ENCODE measurements at places on chromosomes 1 and 21.

DNA sequence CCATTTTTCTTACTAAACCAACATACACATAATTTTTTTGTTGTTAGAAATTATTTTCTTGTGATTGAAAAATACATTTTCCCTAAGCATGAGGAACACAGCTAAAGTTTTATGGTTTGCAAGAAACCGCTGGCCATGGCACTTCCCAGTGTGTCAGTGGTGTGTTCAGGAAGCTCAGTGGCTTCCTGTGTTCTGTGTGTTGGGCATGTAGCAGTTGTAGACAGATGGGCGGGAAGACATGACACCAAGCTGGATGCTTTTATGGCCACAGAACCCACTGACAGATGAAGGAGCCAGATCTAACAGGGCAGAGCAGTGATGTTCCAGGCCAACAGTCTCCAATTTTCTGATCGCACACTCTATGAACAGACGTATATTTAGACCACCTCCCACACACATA is 119.8 kb downstream of the GALNT2 start:
- no peak for DNase-seq

GRCh38 chr1:87242445-87243185 is 86.1 kb upstream of the LMO4 start:
- no peak for DNase-seq

DNA sequence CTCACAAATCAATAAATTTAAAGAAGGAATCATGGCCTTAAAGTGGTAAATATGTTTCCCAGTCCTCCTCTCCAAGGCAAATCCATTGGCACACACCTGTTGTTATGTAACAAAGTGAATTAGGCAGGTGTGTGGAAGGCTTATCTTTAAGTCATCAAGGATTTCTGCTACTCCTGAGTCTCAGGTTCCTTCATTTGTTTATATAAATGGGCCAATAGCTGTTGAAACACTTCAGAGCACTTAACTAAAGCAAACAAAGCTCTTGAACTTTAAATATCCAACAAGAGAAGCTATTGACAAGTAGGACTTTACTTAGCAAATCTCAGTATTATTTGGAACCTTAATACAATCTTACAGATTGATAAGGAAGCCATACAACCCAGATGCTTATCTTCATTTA is 99.3 kb upstream of the ESRRG start:
- DNase-seq: no peak

DNA sequence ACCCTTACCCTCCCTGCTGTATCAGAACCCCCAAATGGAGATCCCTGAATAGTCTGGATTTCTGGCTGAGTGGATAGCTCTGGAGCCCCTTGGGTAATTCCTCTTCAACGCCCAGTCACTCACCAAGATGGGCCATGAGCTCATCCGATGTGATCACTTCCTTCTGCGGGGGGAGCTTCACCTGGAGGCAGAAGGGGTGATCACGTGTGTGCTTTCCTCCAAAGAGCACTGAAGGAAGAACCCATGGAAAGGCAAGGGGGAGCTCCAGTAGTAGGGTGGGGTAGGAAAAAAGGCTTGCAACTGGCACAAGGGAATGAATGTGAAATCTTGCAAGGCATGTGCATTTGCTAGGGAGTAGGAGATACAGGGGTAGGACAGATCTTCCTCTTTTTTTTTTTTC is 5.1 kb downstream of the MINDY1 start:
- no peak for DNase-seq

- no peak for DNase-seq
These were observed 726.5 kb upstream of the ADAMTS5 start for GRCh38 chr21:27693376-27693775.

Measured in stimulated activated CD8-positive, alpha-beta memory T cell treated with anti-CD3 and anti-CD28 coated beads, Interleukin-12 subunit alpha, Interleukin-12 subunit beta, amount 100 ng/mL, for 1 hour (primary cell).